ENCODE measurements at places on chromosomes 2 and 18.

GRCh38 chr2:216992056-216992675 is 132.3 kb upstream of the TNP1 start:
- DNase-seq, result no peak

GRCh38 chr2:175383286-175383685 is 201.8 kb upstream of the ATP5MC3 start:
- no peak for DNase-seq

- DNase-seq, result no peak
These were observed 400.7 kb upstream of the TNP1 start for GRCh38 chr2:217260441-217261115.

- no peak for DNase-seq
These were observed 343.0 kb downstream of the NYAP2 start for GRCh38 chr2:225742487-225742886.

GRCh38 chr2:143463719-143464118 is 334.5 kb downstream of the ARHGAP15 start:
- DNase-seq, result no peak

DNA sequence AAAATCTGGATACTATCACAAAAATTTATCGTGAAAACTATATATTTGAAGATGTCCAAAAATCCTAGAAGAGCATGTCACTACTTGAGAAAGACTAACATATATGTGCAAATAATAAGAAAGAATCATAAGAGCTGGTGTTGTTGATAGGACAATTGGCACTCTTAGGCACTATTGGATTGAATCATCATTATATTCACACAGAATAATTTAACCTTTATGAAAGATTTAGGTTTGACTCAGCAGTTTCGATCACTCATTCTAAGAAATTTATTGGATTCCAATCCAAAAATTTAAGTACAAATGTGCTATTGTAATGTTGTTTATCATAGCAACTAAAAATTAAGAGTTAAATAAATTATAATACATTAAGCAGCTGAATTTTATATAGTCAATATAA is 503.6 kb downstream of the SPAG16 start:
- DNase-seq, result no peak

DNA sequence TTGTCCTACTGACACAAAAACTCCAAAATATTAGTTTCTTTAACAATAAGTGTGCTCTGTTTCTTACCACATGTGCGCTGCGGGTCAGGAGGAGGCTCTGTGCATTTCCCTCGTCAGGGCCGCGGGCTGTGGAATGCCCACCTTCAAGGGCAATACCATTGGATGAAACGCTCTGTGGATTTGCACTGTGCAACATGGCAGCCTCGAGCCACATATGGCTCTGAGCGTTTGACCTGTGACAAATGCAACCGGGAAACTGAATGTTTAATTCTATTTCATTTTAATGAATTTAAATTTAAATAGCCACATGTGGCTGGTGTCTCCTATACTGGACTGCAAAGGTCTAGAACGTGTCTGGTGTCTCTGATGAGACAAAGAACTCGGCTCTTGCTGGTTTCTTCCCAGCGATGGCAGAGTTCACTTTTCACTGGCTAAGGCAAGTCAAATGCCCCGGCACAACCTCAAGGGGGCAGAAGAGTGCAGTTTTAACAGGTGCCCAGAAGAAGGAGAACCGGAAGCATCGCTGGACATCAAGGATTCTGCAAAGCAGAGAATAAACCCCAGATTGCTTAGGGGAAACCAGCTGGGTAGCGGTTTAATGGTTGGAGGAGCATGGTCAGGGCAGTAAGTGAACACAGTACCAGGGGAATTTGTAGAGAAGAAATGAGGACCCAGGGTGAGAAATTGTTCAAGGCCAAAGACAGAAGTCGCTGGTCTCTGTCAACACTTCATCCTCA is 37.0 kb upstream of the TMEM18 start:
- DNase-seq, result peak; percentile 49

- no peak for DNase-seq
These were observed 169.7 kb downstream of the TWIST2 start for GRCh38 chr2:239017491-239018098.

- DNase-seq, result no peak
These were observed 335.2 kb downstream of the KCNJ3 start for GRCh38 chr2:155033652-155034051.

DNA sequence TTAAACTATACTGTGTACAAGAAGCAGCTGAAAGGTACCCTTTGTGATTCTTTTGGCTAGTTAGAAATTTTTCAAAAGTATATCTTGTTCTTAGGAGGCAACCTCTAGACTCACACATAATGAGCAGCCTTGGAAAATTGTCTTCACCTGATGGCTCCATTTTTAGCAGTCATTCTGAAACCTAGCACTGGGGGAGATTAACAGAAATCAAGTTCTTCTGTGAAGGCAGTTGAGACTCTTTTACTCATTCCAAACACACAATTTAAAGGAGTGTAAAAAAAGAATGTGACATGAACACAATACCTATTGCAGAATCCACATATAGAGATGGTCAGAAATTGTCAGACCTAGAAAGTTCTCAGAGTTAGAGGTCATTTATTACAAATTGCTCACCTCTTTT is 197.7 kb downstream of the UBE2E3 start:
- no peak for DNase-seq

GRCh38 chr2:218859556-218859987 is at the start of gene WNT6:
TSS of gene WNT6 (plus strand) at chr2:218859805. CDS start at chr2:218860038, 233 bp downstream.
- no peak for DNase-seq

DNA sequence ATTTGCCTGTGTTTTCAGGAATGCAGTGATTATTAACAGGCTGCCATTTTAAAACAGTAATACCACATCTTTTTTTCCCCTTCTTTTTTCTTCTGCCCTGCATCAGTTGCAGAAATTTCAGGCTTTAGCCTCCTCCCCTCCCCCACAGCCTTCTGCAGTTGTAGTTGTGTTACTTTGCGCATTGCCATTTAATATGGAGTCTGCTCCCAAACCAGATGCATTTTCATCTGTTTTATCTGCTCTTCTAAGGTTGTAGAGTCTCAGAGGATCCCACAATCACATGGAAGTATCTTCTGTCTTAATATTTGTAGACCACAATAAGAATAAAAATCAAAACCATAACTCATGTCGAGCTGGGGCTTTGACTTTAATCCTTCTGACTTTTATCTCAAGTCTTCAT is 3.8 kb downstream of the ASXL3 start:
- no peak for DNase-seq

- peak; percentile 46 for DNase-seq
These were observed 293.9 kb upstream of the SYT4 start for GRCh38 chr18:43571078-43571689.
